ENCODE measurements at places on chromosomes 13 and 19.
A peak's percentile ranks its signal among the peaks of the same experiment; 100 is the strongest.

DNA sequence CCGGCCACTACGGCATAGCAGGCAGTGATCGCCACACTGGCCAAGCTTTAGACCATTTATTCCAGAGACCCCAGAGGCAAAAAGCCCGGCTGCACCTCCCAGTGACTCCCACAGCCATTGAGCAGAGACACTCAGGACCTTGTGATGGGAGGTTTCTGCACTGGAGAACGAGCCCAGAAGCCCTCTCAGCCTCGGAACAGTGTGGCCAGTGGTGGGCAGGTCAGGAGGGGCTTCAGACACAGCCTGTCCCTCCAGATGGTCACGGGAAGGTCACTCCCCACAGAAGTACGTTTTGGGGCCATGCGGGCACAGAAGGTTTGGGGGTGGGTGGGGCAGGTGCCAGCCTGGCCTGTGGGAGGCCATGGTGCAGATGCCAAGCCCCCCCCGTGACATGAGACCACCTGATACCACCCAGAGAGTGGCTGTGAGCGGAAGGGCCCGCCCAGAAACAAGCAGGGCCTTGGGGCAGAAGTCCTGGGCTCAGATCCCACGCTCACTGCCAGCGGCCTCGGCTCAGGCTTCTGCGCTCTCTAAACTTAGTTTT is 599 bp upstream of the F10 start:
- DNase-seq = no peak

GRCh38 chr19:13844130-13844631 is 32.8 kb upstream of the NANOS3 start:
- no peak for DNase-seq

DNA sequence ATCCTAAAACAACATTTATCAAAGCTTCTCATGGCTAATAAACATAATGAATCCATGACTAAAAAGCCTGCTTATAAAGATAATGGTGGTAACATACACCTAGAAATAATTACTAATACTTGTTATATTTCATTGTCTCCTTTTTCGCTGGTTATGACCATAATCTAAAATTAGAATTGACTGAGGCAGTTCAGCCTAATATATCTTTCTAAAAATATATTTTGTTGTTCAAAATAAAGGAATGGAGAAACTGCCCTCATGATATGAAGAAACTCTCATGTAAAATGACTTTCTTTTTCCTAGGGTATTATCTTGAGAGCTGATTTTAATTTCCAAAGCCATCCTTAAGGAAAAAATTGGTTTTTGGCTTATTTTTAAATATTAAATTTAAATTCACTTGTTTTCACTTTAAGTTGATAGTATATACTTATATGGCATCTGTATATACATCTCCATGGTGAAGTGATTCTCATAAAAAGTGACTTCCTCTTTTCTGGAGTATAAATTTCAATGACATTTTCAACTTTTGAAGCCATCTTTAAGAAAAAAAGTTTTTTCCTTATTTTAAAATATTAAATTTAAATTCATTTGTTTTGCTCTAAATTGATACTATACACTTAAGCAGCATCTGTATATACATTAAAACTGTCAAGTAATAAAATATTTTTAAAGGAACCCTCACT is 204.6 kb downstream of the VWA8 start:
- no peak for DNase-seq

- no peak for DNase-seq
These were observed 6.7 kb downstream of the POU2F2 start for GRCh38 chr19:42125536-42125935.

GRCh38 chr13:110565296-110565695 is 3.8 kb upstream of the RAB20 start:
- no peak for DNase-seq

GRCh38 chr19:58385891-58386575 is 1.0 kb upstream of the RPS5 start:
- peak; percentile 56 for DNase-seq

DNA sequence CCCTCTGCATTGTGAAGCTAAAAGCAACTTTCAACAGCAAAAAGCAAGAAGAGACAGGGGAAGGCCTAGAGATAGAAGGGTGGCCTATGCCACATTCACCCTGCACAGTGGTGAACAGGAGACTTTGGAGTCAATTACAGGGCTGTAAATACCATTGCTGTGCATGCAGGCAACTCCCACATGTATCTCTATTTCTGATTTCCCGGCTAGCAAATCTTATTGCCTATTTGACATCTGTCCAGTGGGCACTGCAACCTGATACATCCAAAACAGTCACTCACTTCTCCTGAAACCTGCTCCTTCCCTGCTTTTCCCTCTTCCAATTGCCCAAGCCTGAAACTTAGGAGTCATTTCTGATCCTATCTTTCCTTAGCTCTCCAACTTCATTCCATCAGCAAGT is 13.4 kb downstream of the RUBCNL start:
- no peak for DNase-seq

All from activated CD4-positive, alpha-beta T cell treated with anti-CD3 and anti-CD28 coated beads for 48 hours (primary cell).